Stimulated activated CD8-positive, alpha-beta memory T cell treated with anti-CD3 and anti-CD28 coated beads, Interleukin-7, amount 100 ng/mL, for 24 hours (primary cell): ENCODE measurements at places on chromosomes 5 and 9.

- DNase-seq: no peak
These were observed 99.7 kb upstream of the OSMR start for GRCh38 chr5:38745836-38746732.

GRCh38 chr5:69467442-69468225 is 25.0 kb upstream of the OCLN start:
- no peak for DNase-seq

- DNase-seq: no peak
These were observed 11.7 kb upstream of the IFNA5 start for GRCh38 chr9:21316860-21317259.

DNA sequence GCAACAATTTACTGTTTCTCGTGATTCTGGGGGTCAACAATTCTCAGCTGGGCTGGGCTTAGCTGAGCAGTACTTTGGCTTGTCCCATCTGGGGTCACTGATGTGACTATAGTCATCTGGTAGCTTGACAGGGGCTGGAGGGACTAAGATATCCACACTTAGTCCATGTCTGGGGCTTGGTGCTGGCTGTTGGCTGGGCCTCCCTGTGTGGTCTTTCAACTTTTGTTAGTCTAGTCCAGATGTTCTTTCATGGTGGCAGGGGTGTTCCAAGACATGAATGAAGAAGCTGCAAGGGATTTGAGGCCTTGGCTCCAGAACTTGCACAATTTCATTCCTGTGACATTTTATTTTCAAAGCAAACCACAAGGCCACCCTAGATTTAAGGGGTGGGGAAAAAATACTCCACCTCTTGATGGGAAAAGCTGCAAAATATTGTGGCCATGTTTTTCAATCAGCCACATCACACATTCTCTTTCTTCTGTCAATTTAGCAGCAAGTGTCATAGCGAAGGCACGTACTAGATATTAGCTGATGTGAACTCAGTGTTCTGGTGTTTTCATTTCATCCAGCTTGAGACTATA is 59.2 kb downstream of the TSSK1B start:
- DNase-seq: no peak

- DNase-seq: no peak
These were observed 116.5 kb upstream of the DAPK1 start for GRCh38 chr9:87381050-87381711.

DNA sequence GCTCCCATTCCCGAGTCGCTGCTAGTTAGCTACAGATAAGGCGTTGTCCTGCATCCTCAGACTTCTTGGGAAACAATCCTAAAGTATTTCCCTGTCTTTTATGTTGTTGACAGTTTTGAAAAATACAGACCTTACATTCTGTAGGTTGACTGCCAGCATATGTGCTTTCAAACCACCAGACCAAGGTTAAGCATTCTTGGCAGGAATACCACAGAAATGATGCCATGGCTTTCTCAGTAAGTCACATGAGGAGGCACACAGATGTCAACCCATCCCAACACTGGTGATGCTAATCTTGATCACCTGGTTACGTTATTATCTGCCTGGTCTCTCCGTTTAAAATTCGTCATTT is 871 bp downstream of the GLE1 start:
- no peak for DNase-seq

- no peak for DNase-seq
These were observed 20.9 kb upstream of the SYNPO start for GRCh38 chr5:150619359-150620230.
